ENCODE measurements at places on chromosomes 7 and 10.

GRCh38 chr7:132577206-132578049 is 1.2 kb upstream of the PLXNA4 start:
- DNase-seq, result peak; percentile 16

DNA sequence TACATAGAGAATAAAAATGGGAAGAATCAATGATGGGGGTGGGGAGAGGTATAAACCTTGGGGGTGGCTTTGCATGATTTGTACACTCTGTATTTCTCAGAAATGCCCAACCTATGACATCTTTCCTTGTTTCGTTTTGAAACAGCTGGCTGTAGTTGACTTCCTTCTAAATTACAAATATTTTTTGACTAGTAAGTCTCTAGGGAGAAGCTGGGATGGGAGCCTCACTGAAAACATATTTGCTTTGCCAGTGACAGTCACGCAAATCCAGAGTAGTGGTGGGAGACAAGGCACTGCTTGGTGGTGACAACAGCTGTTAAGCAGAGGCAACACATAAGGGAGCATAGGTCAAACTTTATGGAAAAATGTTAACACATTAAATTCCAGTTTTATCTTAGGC is 440.5 kb downstream of the SEMA3D start:
- DNase-seq, result peak; percentile 22

DNA sequence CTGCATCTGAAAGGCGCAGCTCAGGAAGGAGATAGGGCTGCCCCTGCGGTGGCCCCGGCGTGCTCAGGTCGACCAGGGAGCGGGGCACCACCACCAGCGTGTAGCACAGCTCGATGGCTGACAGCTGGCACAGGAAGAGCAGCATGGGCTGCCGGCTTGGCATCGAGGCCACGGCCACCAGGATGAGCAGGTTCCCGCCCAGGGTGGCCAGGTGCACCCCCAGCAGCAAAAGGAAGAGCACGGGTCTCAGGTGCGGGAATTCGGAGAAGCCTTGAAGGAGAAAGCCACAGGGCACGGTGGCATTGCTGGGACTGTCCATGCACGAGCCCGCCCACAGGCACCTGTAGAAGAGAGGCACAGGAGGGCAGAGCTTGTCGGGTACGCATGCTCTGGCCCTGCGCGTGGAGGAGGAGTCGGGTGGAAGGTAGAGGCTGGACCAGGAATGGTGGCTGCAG is 33.9 kb downstream of the TAS2R41 start:
- no peak for DNase-seq

DNA sequence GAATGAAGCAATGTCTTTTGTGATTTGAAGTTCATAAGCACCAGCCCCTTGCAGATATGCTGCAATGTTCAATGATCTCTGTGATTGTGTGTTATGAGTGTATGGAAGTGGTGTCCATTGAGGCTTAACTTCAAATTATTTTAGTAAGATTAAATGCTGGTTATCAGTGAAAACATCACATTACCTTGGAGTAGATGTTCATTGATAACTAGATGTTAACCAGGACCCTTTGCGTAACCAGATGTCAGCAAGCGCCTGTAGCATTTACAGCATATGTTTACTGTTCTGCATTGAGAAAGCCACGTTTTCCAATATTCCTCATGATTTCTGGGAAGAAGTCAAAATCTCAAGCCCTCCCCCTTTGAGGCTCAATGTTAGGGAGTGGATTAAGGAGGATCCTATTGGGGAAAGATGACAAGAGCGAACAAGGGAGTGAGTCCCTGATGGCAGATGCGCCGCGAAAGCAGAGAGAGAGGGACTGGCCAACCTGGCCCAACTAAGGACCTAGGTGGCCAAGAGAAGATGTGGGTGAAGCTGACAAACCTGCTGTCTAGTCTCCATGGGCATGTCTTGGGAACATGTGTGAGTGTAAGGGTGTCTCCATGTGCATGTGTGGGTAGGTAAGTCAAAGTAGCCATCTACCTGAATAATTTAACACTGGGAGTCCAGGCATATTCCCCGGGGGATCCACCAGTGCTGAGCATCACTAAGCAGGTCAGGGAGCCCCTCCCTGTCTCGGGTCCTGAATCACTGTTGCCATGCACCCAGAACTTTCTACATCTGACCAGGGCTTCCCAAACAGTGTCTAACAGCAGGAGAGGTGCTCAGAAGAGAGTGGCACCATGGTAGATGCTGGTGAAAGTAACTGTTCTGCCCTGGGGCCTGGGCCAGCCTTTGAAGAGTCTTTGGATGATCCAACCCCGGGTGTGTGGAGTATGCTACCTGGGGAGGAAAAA is 141.6 kb upstream of the GDF10 start:
- DNase-seq, result no peak

DNA sequence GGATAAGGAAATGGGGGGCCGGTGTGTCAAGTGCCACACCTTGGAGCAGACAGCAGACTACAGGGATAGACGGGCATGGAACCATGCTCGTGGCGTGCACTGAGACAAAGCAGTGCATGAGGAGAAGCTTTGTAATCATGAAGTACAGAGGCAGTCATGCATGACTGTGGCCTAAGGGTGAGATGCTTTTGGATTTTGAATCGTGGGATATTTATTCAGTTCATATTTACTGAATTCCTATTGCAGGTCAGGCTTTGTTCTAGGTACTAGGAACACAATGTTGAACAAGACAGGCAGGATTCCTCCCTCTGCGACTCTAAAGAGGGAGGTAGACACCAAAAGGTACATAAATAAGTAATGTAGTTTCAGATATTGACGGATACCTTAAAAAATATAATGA is 597.6 kb downstream of the PARD3 start:
- DNase-seq, result no peak

GRCh38 chr10:64011912-64012714 is 490.9 kb downstream of the REEP3 start:
- DNase-seq, result no peak

- no peak for DNase-seq
These were observed 32.8 kb downstream of the SGMS1 start for GRCh38 chr10:50590935-50591334.

- DNase-seq, result no peak
These were observed 48.2 kb downstream of the ARMH3 start for GRCh38 chr10:102007796-102008195.

Measured in IMR-90 (cell line).